ENCODE measurements at places on chromosomes 6 and 20.

DNA sequence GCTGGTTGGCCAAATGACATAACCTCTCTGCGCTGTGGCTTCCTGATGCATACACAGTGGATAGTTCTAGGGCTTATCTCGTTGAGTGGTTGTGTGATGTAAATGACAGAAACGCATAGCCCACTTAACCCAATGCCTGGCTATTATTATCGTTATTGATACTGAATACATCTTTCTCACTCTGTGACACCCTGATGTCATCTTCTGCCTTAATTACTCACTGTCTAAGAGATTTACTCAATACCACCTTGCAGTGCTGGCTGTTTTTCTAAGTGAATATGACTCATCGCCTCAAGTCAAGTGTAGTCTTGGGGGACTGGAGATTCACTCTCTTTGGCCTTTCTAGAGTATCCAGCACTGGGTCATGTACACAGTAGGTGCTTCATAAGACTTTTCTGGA lies 73.6 kb downstream of the NDUFAF5 start:
- DNase-seq = no peak

GRCh38 chr6:9316831-9317230 lies 881.5 kb upstream of the SLC35B3 start:
- DNase-seq = no peak

DNA sequence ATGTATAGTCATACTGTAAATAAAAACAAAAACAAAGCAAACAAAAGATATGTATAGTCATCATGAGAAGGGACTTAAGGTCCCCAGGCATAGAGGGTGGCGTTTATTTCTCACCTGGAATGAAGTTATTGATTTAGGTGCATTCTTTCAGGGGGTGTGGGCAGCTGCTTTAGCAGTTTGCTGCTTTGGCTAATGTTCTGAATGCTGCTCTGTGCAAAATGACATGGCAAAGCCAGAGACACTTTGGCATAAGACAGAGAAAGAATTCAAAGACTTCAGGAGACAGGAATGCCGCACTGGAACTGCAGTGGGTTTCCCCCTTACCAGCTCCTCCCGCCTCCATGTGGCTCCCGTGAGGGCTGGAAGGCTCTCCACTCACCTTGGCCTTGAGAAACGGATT lies 36.4 kb upstream of the NELFCD start:
- no peak for DNase-seq

DNA sequence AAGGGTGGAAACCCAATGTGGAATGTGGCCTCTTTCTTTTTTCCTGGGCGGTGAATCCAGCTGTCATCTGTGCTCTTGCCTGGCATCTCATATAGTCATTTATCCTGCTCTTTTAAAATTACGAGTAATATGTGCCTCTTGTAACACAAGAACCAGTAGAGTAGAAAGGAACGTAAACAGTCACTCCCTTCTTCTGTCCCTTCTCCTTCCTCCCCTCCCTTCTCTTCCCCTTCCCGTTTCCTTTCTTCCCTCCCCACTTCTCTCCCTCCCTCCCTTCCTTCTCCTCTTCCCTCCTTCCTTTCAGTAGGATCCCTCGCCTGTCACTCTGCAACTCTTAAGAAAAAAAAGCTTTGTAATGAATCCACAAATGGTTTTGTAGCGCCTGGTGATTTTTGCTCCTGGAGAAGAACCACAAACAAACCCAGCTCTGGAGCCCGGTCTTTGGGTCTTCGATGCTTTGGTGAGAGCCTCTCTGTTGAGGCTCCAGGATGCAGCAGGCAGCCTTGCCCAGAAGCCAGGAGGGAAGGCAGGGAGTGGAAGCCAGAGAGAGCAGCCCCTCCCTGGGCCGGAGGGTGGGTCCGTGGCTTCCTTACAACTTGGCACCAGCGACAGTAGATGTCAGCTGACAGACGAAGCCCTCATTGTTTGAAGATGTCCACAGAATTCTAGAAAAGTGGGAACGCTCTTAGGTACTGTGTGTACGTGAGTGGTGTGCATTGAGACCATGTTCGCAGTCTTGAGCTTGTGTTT lies 15.0 kb downstream of the DUSP22 start:
- no peak for DNase-seq

- no peak for DNase-seq
Observed at GRCh38 chr6:15962449-15962764, 166.5 kb upstream of the MYLIP start.

DNA sequence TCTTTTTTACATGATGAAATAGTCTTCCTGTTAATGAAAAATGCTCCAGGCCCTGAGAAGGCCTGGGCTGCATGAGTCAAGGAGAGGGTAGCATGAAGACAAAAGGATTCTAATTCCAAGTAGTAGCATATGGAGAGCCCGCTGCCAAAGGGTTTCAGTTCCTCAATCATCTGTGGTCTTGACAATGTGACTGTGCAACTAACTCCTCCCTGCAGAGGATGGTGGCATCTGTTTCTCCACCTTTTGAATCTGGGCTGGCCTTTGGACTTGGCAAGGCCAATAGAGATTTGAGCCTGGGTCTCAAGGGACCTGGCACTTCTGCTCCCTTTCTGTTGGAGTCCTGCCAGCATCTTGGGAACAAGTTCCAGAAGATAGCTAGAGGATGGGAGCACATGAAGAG lies 35.1 kb upstream of the ANKEF1 start:
- no peak for DNase-seq

- DNase-seq = no peak
Observed at GRCh38 chr6:143243786-143244185, 183.1 kb downstream of the AIG1 start.

DNA sequence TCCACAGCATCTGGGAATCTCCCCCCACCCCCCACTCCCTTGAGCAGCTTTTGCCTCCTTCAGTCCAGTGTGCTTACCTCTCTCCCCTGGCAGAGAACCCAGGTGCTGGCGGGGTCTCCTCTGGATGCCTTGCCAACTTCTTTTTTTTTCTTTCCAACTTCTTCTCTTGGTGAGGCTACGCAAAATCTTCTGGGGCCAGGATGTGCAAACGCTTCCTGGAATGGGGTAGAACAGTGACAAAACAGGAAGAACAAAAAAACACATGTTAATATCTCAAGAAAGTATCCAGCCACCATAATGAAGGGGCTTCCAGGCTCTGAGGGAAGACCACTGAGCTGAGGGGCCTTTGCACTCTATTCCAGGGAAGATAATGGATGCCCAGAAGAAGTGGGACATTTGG lies 53.9 kb upstream of the DDR1 start:
- DNase-seq = no peak

DNA sequence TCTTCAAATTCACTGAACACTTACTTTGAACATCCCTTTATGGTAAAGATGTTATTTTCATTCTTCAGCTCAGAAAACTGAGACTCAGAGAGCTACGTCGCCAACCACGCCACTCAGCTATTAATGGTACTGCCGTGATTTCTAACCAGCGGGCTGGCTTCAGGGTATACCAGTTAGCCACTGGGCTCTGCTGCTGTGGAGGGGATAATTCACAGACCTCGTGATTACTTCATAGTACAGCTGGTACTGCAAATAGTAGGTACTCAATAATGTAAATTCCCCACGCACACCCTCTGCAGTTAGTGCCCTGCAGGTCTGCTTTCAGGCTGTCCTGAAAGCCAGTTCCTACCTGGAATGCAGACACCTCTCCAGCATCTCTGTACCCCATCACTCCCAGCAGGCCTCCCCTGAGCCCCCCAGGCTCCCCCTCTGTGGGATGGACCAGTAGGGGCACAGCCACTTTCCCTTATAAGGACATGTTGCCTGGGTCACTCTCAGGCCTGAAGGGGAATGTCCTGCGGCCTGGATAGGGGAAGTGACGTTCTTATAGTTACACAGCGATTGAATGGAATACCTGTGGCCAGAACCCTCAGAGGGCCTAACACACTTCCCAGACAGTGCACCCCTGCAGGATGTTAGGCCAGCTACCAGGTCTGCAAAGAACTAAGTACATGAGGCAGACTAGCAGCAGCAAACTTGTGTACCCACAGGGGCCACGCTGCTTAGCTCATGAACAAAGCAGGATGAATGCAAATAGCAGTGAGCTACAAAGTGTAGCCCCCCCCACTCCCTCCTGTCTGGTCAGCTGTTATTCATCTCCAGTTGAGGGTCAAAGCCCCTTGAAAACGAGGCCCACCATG lies 1.3 kb upstream of the OCSTAMP start:
- DNase-seq = no peak

GRCh38 chr6:42030585-42031506 lies 19.5 kb upstream of the TAF8 start:
- no peak for DNase-seq

DNA sequence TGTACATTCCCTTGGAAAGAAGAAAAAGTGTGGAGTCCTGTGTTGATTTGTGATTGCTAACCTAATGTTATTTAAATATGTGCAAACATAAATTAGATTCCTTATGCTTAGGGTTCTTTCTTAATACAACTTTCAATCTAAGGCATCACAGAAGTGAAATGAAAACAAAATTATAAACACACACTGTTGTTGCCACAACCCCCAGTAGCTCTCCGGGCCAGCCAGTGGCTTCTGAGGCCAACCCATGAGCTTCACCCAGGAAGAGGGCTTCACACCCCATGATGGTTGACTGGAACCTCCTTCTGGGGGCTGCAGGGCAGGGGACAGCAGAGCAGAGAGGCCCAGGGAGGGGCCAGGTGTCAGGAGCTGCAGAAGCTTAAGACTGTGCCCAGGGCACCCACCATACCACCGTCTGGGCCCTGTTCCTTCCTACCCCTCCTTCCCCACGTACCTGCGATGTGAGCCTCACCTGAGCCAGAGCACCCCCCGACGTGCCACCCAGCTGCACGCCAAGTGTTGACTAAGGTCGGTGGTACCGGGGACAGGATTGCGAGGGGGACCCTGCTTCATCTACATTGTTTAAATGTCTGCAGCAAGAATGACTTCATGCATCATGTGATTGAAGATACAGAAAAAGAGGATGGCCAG lies 110.5 kb downstream of the FAM120B start:
- no peak for DNase-seq

DNA sequence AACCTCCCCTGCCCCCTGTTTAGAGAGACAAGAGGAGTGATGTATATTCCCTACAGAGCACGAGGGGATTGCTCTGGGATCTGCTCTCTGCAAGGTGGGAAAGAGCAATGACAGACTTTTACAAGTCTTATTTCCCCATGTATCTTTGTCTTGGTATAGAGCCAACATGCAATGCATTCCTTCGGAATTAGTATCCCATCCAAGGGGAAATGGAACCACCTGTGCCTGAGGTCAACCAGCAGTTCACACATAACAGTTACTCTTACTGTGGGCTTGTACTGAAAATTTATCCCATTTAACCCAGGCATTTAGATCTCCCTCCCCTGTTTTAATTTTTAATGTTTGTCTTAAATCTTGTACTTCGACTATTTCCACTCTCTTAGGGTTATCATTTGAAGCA lies 250.4 kb downstream of the C6orf118 start:
- no peak for DNase-seq

- DNase-seq = no peak
Observed at GRCh38 chr6:12078014-12078413, 65.9 kb downstream of the HIVEP1 start.

GRCh38 chr6:62323818-62324431 lies 37.9 kb upstream of the KHDRBS2 start:
- no peak for DNase-seq

DNA sequence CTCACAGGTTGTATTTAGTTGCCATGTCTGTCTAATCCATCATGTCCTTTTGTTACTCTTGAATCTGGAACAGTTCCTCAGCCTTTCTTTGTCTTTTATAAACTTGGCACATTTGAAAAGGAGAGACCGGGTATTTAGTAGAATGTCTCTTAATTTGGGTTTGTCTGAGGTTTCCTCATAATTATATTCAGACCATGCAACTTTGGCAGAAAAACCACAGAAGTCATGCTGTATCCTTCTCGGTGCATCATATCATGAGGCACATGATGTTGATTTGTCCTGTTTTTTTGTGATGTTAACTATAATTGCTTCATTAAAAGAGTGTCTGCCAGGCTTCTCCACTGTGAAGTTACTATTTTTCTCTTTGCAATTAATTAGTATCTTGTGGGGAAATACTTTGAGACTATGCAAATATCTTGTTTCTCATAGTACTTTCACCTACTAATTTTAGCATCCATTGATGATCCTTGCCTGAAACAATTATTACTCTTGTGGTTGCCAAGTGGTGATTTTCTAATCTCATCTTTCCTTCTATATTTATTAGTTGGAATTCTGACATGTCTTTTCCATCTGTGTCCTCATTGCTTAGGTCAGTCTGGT lies 837.3 kb downstream of the DHX35 start:
- DNase-seq = no peak

DNA sequence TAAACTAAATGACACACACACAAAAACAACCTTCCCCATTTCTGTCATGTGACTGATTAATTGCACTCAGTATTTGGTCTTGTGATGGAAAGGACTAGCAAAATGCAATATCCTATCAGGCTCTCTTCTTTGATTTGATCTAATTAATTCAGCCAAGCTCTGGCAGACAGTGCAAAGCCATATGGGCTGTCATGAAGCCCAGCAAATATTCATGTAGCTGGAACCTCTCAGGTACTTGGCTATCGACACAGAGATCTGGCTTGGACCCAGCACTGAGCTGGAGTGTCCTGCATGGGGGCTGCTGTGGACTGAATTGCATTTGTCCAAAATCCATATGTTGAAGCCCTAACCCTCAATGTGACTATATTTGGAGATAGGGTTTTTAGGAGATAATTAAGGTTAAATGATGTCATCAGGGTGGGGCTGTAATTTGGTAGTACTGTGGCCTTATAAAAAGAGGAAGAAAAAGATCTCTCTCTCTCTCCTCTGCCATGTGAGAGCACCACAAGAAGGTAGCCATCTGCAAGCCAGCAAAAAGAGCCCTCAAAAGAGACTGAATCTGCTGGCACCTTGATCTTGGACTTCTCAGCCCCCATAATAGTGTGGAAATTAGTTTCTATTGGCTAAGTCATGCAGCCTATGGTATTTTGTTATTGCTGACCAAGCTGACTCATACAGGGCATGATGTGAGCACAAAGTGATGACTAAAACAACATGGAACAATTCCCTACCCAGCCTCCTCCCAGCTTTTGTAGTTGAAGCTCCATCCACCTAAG lies 77.1 kb downstream of the STMND1 start:
- DNase-seq = no peak

DNA sequence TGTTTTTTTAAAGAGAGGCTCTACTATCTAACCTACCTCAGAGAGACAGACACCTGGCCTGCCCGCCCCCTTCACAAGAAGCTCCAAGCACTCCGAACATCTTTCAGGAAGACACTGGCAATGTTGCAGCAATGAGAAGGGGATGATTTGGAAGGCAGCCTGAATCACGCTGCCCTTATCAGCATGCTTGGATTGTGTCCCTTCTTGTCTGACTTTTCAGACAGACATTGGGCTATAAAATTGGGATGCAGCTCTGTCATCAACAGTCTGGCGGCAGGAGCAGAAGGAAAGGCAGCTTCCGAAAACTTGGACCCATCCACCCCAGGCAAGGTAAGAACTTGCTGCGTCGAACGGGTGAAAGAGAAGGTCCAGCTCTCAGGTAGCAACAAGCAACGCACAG lies 56.0 kb downstream of the CDK5RAP1 start:
- DNase-seq = no peak

- no peak for DNase-seq
Observed at GRCh38 chr6:167683028-167683862, 143.5 kb upstream of the AFDN start.

GRCh38 chr6:28377879-28378278 lies 21.7 kb downstream of the ZSCAN12 start:
- DNase-seq = no peak

GRCh38 chr6:166910601-166911000 lies 45.7 kb downstream of the RNASET2 start:
- DNase-seq = no peak

GRCh38 chr6:63610944-63611343 lies 24.7 kb upstream of the PHF3 start:
- DNase-seq = no peak

- no peak for DNase-seq
Observed at GRCh38 chr6:87905101-87905641, 142.5 kb upstream of the SPACA1 start.

All from stimulated activated CD8-positive, alpha-beta memory T cell treated with anti-CD3 and anti-CD28 coated beads, Interleukin-15, amount 100 ng/mL, for 24 hours (primary cell).